ENCODE measurements at places on chromosomes 7 and 10.
A peak's percentile ranks its signal among the peaks of the same experiment; 100 is the strongest.

DNA sequence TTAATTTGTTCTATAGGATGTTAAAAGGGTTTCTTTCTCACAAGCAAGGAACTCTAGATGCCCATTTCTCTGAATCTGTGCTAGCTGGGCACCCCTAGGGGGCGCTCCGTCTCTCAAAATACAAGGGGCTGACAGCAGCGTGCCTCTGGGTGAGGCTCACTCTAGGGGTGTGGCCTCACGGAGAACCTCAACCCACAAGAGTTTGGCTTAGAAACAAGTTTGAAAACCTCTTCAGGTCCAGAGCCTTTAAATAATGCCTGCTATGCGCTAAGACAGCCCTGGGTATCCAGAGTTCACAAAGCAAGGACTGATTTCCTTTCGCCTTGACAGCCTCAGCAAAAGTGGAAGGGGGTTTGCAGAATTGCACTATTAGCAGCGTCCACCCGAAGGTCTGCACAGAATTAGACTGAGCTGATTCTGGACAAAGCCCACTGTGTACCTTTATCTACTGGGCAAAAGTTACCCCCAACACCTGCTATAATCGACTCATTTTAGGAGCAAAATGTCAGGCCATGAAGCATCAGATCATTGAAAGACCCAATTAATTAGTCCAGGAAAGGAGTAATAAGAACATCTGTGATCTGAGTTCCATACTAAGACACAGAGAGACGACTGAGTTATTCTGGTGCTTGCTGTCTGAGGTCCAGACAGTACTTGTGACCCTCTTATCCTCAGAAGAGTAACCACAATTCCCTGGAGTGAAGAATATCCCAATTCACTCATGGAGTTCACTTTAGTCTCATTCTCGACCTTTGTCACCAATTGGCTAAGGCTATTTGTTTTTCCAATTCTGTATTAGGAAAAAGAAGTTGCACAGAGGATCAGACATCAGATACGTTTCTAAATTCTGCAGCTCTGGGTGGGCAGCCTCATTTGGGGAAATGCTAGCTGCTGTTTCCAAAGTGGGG lies 574 bp upstream of the CPED1 start:
- peak; percentile 88 for DNase-seq

DNA sequence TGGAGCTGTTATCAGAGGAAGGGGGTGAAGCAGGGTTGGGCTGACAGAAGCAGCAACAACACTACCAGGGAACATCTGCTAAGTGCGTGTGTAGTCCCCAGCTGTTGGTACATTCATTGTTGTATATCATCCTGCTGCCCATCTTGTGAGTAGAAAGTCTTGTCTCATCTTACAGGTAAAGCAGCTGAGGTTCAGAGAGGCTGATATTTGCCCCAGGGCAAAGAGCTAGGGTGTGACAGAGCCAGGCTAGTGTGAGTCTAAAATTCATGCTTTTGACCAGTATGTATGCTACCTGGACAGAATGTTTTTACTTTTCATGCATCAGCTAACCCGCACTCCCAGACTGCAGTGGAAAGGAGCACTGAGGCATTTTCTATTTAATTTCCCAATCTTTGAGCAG lies 221.6 kb downstream of the STK31 start:
- DNase-seq: no peak

GRCh38 chr7:141464551-141464950 lies 86.7 kb upstream of the AGK start:
- DNase-seq: no peak

DNA sequence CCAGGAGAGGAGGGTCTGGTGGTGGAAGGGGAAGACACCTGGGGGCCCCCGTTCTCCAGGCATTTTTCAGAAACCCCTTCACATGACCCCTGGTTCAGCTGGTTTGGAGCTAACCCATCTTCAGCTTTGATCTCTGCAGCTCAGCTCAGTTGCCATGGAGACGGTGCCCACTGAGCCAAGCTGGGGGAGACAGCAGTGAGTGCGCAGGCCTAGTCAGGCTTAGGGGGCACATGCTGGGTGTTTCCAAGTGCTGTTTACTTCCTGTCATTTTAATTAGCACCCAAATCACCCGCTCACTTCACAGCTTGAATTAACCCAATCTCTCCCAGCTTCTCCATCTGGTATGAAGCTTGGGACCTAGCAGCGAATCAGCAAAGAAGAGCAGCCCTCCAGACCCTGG lies 9.0 kb downstream of the SPOCK2 start:
- peak; percentile 83 for DNase-seq

DNA sequence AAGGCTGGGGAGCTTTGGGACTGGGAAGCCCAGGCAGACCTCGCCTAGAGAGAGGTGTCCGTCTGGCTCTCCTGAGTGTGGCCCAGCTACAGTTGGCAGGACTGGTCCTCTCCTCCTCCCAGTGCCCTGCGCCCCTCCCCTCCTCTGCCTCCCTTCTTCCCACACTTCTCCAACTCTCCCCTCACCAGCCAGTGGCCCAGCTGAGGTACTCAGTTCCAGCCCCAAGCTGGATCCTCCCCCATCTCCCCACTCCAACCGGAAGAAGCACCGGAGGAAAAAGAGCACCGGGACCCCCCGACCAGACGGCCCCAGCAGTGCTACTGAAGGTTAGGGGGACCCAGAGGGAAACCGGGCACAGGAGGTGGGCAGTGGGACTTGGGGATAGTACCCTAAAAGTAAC lies 27.7 kb downstream of the GBX1 start:
- no peak for DNase-seq

GRCh38 chr10:105679781-105680180 lies 1038.7 kb downstream of the SORCS3 start:
- no peak for DNase-seq

- no peak for DNase-seq
Measured at GRCh38 chr7:79529214-79529880, 75.9 kb upstream of the MAGI2 start.

- DNase-seq: no peak
Measured at GRCh38 chr7:48481235-48481634, 310.0 kb downstream of the ABCA13 start.

DNA sequence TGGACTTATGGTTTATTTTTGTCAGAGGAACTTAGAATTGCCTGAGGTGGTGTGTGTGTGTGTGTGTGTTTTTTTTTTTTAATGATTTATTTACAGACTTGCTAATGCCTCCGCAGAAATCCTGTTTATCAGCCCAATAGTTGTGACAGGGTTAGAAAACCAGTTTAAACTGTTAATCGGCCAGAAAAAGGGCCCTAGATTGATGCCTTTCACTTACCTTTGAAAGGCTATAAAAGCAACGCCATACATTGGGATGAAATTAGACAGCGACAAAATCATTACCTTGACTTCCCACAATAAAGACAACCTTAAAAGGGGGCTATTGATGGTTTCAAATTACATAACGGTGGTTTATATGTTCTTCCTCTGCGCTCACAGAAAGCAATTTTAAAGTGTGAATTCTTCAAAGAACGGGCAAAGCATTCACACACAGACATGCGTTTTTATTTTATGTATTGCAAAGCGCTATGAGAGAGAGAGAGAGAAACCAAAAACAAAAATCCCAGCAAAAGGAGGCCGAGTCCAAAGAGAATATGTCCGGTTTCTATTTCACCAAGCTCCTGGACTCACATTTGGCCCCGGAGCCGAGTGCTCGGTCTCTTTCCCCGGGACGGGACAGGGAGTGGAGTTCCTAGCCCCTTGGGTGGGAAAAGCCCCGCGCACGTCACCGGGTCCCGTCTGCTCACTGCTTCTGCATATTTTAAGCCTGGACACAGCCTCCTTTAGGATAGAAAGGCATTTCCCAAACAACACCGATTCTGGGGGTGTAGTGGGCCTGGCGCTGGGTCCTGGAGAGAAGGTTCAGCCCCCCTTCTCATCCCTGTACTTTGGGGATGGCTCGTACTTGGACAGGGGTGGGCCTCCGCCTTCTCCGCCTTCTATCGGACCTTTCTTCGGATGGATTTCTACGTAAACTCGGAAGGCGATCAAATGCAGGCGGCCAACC lies 26.8 kb upstream of the VAX1 start:
- no peak for DNase-seq

DNA sequence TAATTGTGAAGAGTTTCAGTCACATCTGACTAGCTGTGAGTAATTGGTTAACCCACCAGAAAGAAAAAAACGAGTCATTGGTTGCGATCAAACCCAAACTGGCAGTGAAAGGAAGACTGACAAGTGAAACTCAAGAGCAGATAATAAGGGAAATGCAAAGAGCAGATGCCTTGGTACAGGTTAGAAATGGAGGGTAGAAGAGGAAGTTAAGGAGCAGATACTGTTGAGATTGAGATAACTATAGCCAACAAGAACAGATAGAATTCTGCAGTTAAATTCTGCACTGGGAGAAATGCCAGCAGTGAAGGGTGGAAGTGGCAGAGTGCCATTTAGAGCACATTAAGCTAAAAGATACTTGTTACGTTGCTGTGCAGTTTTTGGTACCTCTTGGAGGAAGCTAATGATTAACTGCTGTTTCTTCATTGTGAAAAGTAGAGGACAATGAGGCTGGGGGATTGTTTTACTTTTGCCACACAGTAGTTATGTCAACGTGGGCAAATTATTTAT lies 65.8 kb downstream of the CDK13 start:
- no peak for DNase-seq

DNA sequence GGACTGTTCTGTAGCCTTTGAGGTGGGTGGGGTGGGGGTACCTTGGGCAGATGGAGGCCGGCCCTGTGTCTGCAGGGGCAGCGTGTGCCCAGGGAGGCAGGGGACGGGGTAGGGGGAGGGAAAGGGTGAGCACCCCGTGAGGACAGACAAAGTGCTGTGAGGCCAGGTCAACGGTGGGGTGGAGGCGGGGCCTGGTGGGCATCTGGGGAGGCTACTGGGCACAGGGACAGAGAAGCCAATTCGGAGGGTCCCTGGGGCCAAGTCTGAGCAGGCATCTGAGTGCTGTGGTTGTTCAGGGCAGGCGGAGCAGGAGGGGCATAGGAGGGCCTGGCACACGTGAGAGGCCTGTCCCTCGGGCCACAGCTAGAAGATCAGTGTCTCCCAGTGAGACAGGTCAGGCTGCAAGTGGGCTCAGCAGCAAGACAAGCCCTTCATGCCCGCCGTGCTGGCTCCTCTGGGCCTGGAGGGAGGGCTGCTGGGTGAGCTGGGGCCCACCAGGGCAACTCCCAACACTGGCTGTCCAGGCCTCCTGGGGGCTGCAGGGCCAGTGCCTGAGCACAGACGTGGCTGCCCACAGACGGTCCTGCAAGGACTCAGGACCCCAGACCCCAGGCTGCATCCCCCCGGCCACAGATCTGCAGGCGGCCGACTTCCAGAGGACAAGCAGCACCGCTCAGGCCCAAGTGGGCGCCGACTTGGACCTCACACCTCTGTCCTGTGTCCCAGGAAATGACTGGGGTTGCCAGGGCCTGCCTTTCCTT lies 26.4 kb upstream of the KNDC1 start:
- DNase-seq: no peak

- DNase-seq: no peak
Measured at GRCh38 chr7:10104292-10104691, 869.4 kb upstream of the PHF14 start.

DNA sequence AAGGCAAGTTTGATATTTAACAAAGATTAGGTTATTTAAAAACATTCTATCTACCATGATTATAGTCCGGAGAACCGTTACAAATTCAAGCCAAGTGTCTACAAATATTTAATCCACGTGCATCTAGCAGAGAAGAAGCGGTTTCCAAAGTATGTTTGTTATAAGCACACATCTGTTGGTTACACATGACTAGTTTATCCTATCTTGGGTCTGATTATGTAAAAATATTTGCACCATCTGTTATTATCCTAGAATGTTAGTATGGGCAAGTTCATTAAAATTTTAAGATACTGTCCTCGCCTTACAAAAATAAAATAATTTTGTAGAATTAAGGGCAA lies 289.2 kb upstream of the VSTM2A start:
- no peak for DNase-seq

DNA sequence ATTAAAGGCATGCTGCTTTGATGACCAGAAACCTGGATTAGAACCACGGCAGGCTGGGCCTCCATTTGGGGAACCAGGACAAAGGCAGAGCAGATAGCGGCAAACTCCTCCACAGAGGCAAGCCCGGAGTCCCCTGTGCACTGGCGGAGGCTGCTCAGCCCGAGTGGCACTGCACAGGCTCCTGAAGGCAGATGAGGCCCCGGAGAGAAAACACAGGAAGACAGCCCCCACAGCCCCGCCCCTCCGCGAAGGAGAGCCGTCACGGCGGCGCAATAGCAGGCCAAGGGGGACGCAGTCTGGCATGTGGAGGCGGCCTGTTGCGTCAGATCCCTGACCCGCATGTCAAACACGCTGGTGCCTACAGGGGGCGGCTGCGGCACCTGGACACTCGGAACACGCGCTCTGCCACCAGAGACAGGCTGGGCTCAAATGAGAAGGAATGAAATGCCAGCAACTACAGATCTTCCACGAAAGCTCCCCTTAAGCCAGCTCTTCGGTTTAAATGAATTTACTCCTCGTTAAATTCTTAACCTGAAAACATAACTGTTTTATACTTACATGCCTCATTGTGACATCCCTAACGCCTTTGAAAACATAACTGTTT lies 128.5 kb downstream of the MAD1L1 start:
- peak; percentile 66 for DNase-seq

DNA sequence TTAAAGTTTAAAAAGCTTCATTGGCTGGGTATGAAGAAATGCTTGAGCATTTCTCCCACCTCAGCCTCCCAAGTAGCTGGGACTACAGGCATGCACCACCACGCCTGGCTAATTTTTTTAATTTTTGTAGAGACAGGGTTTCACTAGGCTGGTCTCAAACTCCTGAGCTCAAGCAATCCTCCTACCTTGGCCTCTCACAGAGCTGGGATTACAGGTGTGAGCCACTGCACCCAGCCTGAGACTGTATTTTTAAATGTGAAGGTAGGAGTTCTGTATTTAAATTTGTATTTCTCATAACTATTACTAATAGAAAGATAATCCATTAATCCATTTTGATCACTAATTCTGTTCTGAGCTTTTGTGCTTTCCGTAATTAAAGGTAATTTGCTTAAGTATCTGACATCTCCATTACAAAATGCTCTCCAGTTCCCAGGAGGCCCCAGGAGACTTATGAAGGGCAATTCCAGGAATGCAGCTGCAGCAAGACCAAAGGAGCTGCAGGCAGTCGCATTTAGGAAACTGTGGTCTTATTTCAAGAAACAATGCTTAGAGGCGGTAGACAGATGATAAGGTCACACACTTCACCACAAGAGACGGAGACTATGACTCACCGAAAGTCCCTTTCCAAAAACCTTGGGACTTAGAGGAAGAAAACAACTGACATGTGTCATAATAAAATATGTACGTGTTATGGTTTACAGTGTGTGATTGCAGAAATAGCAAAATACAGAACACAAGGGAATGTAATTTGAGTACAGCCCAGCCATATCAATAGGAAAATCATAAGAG lies 23.3 kb downstream of the YAE1 start:
- DNase-seq: peak; percentile 67

DNA sequence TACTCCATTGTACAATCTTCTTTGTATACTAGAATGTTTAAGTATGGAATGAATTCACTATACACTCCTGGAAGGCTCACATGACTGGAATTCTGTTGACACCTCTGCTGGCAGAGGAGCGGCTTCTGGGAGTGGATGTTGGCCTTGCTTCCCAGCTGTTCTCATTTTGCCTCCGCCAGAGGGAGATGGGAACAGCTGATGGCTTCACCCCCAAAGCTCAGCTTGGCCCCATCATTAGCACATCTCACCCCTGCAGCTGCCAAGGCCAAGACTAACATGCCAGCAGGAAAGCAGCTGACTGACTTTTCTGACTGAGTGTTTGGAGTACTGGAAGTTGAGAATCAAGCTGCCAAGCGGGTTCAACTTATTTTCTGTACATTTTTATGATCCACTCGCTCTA lies 15.1 kb downstream of the ADAM12 start:
- no peak for DNase-seq
